HEK293T (cell line): ENCODE measurements at places on chromosomes 1 and 21.
A peak's percentile ranks its signal among the peaks of the same experiment; 100 is the strongest.

GRCh38 chr1:218468711-218469110, 123.6 kb downstream of the TGFB2 start:
- no peak for DNase-seq

GRCh38 chr1:226772446-226773139, 33.5 kb upstream of the ITPKB start:
- no peak for DNase-seq

DNA sequence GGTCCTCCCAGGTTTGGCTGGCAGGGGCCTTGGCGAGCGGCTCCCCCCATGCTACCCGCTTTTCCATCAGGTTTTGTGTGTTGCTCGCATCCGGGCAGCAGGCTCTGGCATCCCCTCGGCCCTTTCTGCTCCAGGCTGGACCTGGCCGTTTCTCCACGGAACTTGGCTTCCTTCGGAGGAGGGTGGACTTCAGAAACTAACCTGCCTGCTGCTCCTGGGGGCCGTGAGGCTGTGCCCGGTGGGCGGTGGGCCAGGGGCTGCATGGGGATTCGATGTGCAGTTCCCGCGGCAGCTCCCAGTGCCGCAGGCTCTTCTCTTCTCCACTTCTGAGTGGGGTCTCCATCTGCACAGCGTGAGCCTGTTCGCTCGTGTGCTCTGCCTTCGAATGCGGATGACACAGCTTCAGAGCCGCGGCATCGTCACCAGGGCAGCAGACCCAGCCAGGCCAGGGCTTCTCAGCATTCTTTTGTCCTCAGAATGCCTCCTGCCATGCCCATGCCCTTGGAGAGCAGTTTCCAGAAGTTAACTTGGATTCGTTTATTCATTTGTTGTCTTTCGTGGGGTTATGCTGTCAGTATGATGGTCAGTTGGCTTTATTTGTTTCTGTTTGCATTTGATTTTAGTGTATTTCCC, 36.4 kb downstream of the PRKCZ start:
- DNase-seq: no peak

- no peak for DNase-seq
Observed at GRCh38 chr1:222582099-222582774, 7.5 kb downstream of the TAF1A start.

DNA sequence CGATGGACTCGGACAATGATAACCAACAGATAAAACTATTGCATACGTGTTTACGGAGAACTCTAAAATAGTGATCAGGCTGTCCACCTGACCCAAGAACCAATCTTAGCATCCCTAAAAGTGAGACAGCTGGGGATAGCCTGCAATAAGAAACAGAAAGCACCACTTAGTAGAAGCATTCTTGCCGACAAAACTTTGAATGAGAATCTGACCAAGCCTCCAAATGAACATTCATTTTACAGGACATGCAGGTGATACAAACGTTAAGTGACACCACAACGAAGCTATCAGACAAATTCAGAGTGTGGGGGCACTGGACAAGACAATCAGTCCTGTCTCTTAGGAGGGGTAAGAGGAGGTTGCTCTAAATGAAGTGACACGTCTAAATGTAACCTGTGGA, 1.2 kb downstream of the PSMG1 start:
- no peak for DNase-seq

- peak; percentile 48 for DNase-seq
Observed at GRCh38 chr1:59900640-59901039, 25.9 kb downstream of the CYP2J2 start.

- DNase-seq: peak; percentile 85
Observed at GRCh38 chr1:151047591-151047924, at the start of gene C1orf56. TSS of gene C1orf56 (plus strand) at chr1:151047751. CDS start at chr1:151047848, 97 bp downstream.

GRCh38 chr1:30111431-30111830, 612.0 kb downstream of the MATN1 start:
- DNase-seq: peak; percentile 81

DNA sequence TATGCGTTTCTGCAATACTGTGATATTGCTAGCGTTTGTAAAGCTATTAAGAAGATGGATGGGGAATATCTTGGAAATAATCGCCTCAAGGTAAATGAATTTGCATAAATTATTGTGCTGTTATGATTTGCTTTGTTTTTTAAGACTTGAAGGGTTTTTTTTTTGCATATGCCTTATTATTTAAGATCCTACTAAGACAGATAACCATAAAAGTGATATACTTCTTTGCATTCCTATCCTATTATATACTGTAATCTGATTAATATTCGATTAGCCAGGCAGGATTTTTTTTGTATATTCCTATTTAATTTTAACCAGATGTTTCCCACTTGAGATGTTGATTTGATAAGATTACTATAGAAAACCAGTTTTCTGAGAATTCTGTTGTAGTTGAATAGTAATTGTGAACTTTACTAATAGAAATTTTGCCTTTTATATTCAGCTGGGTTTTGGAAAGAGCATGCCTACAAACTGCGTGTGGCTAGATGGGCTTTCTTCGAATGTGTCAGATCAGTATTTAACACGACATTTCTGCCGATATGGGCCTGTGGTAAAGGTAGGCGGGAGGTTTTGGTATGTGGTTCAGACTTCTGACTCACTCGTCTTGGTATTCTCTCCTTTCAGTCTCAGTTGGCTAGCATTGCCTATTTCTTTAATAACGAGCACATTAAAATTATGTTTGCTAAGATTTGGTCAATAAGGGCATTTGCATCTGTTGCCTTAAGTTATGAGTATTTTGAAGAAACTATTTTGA, 56.8 kb downstream of the ZBTB17 start:
- DNase-seq: no peak

GRCh38 chr1:21913258-21913657, 23.9 kb downstream of the HSPG2 start:
- DNase-seq: no peak

- DNase-seq: peak; percentile 94
Observed at GRCh38 chr1:181105134-181106021, 16.9 kb downstream of the IER5 start.

DNA sequence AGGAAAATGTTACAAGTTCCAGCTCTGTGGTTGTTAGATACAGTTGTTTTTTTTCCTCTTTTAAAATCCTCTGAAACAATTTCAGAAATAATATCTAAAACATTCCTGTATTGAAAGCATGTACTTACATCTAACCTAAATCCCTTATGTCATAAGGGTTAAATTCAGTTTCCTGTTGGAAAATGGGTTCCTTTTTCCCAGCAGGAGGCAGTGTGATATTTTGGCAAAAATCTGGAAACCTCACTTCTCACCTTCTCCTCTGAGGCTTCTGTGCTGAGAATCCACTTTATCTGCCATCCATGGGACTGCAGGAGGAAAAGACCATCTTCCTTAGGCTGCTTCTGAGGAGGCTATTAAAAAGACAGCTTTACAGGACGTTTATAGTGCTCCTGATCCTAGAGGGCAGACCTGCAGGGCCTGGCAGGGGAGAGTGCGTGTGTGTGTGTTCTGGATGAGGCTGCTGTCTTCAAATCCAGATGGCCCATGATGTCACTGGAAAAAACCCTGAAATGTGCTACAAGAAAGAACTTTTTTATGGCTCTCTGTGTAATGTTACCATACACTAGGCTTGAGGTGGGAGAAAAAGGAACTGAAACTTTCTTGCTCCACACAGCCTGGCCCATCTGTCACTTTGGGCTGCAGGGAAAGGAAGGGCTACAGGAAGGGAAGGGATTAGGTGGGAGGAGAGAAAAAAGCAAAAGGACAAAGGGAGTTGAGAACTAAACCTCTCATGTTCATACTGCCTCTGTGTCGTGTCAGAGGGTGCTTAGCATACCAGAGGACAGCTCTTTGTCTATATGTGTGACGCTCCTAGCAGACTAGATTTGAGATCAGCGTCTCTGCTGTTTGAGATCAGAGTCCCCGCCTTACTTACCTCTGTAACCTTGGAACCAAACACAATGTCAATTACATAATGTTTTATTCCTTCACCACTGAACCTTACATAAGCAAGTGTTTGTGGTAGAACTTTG, 379.2 kb upstream of the SPAG17 start:
- no peak for DNase-seq

- no peak for DNase-seq
Observed at GRCh38 chr21:42703965-42704364, 50.5 kb downstream of the PDE9A start.

GRCh38 chr1:234684856-234685255, 74.9 kb upstream of the IRF2BP2 start:
- DNase-seq: no peak

DNA sequence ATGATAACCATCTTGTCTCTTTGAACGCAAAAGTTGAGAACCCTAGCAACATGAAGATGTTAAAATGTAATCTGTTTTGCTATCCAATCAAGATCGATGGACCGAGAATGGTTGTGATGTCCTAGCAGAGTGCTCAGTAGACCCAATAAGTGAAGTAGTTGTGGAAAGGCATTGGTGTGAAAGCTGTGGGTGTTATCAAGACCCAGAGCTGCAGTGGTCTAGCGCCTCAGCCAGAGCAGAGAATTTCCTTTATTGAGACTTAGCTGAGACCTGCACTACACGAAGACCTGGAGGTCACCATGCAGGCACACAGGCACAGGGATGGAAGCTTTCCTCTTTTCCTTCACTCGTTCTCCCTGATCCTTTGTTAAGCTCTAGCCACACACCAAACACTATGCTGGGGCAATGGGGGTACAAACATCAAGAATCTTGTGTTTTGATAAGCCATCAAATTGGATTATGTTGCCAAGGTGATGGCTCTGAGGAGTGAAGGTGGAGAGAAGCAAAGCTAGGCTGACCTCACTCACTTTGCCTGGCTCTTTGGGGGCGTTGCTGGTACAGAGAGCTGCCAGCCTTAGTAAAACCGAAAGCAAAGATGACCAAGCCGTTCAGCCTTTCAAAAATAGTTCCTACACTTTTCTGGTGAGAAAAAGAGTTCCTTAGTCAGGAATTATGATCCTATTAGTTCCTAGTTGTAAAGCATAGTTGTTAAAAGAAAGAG, 24.1 kb downstream of the METTL13 start:
- no peak for DNase-seq

- no peak for DNase-seq
Observed at GRCh38 chr1:198726455-198726854, 87.6 kb downstream of the PTPRC start.

DNA sequence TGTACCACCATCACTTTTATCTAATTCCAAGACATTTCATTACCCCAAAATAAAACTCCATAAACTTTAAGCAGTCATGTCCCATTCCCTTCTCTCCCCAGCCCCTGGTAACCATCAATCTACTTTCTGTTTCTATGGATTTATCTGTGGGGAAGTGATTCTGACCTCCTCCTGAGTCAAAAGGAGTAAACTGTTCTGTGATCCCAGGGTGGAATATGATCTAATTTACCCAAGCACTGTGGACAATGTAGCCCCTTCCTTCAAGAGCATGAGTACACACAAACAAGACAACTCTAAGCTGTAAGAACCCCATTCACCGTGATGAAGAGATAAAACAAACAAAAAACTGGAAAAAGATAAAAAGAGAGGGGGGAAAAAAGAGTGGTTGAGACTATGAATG, 77.9 kb downstream of the PLPP3 start:
- DNase-seq: no peak

- no peak for DNase-seq
Observed at GRCh38 chr1:223133306-223133823, 9.7 kb downstream of the TLR5 start.

- no peak for DNase-seq
Observed at GRCh38 chr1:98157524-98158313, 236.9 kb upstream of the DPYD start.

GRCh38 chr1:114003431-114003830, 24.2 kb downstream of the OLFML3 start:
- no peak for DNase-seq

- no peak for DNase-seq
Observed at GRCh38 chr21:33937146-33937545, 21.5 kb upstream of the ATP5PO start.

- no peak for DNase-seq
Observed at GRCh38 chr1:51936531-51936930, 54.0 kb downstream of the RAB3B start.

- DNase-seq: no peak
Observed at GRCh38 chr1:74470251-74470650, 42.2 kb downstream of the LRRC53 start.

GRCh38 chr1:13663969-13664368, 36.0 kb upstream of the PRDM2 start:
- DNase-seq: no peak

DNA sequence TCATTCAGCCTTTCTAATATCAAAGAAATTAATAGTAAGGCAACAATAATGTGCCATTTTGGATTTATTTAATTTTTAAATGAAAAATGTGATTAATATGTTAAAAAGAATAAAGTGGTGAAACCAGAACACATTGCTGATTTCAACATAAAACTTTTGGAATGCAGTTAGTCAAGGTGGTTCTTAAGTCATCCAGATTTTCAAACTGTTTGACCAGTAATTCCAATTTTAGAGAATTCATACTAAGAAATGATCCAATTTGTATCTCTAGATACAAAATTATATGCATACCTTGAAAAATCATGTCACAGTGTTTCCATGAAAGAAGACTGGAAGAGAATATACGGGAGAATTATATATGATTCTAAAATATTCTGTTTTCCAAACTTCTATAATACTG, 54.2 kb upstream of the MCOLN3 start:
- DNase-seq: no peak

GRCh38 chr1:243855616-243856318, 5.7 kb upstream of the AKT3 start:
- DNase-seq: no peak

GRCh38 chr1:75392278-75392677, 218.6 kb downstream of the SLC44A5 start:
- DNase-seq: no peak

DNA sequence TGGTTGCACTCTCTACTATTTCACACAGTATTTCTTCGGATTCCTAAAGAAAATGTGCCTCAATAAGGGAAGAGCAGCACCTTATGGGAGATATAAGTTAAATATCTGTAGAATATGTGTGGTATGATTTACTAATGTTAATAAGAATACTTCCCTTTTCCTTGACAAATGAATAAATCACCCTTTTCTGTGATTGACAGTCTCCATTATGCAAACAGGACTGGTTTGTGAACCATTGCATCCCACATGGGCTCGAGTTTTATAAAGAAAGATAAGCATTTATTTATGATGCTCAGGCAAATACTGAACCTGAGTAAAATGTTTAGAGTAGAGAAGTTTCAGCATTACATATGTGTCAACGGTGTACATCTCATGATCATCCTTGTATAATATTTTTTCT, 587.7 kb upstream of the BRINP3 start:
- no peak for DNase-seq

- no peak for DNase-seq
Observed at GRCh38 chr1:41476807-41477361, 7.6 kb downstream of the EDN2 start.

- DNase-seq: no peak
Observed at GRCh38 chr21:22154579-22155274, 1156.5 kb downstream of the NCAM2 start.

DNA sequence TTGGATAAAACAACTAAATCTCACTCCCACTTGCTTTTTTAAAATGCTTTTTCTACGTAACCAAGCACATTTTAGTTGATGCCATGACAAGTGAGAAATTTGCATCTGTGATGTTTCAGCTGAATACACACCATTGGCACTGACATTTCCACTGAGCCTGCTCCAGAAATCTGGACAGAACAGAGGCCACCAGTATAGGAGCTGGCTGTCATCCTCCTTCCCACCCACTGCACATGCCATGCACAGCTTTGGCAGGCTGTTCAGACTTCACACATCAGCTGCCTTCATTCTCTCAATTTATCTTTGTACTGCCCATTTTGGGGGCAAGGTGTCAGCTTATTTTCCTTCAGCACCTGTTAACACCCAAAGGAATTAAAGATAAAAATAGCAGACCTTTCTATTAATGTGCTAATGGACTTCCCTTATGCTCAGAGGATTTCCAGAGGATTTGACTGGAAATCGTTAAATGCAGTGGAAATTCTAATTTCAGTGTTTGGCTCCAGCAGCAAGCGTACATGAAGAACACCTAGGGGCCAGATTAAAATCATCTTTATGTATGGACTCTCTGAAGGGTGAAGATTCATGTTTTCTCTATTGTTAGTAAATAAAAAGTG, 12.9 kb upstream of the PODN start:
- no peak for DNase-seq
